ENCODE measurements at places on chromosomes 1 and 21.

GRCh38 chr1:2290171-2290578 lies 62.1 kb downstream of the SKI start:
- DNase-seq: no peak

DNA sequence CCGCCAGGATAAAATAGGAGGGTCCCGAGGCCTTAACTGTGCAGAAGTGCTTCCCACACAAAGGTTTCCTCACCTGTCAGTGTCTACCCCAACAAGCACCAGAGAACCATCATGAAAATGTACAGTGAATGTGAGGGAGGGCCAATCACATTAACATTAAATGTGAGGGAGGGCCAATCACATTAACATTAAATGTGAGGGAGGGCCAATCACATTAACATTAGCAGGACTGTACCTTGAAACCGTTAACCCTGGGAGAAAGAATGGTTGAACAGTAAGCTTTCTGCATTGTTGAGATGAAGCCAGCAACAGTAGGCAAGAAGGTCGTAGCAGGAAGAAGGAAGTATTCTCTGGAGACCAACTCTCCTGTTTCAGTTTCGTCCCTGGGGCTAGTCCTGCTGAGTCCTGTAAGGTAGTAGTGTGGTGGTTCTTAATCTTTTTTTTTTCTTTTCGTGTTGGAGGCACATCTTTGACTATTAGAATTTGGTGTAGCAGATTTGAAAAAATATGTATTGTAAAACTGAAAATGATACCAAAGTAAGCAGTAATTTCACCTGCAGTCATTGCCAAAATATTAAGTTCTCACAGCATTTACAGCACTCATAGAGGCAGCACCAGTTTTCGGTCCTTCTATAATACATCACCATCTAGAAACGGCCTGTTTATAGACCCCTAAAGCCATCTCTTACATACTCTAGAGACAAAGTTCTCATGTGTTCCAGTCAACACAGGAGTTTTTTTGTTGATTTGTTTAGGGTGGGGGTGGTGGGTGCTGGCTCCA lies 98.6 kb upstream of the PPP2R5A start:
- DNase-seq: no peak

DNA sequence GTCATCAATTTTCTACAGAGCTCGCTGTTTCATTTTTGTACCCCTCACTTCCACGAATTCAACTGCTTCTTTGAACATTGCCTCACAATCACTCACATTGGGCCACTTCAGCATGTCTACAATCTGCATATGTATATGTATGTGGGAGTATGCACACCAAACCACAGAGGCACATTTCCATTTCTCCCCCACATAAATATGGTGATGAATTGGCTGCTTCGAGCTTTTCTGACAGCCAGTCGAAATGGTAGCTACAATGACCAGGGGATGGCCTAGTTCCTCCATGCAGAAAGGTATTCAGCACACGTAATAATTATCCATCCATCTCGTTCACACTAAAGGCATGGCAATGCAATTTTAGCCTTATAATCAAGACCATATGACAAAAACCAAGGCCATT lies 229.6 kb upstream of the ESRRG start:
- no peak for DNase-seq

- DNase-seq: no peak
Measured at GRCh38 chr1:33005838-33006421, 30.8 kb downstream of the AK2 start.

GRCh38 chr1:55441489-55441888 lies 226.3 kb upstream of the USP24 start:
- no peak for DNase-seq

DNA sequence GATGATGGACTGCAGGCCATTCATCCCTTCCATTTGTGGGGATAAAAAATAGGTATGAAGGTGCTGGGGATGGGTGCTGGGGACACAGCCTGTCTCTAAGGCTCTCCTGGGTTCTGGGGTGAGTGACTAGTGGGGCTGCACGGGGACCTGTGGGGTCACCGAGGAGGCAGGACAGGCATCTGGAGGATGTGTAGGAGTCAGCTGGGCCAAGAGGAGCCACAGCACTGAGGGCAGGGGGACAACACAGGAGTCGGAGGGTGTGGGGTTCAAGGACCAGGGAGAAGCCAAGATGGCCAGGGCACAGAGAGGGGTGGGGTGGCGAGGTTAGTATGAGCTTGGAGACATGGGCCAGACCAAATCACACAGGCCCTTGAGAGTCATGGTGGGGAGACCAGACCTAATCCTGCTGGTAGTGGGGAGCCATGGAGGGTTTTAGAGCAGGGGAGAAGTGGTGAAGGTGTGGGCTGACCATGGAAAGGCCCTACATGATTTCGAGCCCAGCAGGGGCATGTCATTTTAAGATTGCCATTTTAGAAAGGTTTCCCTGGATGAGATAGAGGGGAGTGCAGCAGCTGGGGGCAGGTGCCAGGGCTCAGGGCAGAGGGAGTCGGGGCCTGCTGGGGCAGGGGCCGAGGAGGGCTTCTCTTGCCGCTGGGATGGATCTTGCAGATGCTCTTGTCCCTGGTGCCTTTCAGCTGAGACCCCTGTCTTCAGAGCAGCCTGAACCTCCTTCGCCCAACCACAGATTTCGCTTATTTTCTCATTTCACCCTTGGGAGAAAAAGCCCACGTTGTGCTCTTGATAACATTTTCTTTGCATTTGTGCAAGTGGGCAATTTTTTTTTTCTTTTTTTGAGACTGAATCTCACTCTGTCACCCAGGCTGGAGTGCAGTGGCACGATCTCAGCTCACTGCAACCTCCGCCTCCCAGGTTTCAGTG lies 22.7 kb downstream of the SERINC2 start:
- no peak for DNase-seq

DNA sequence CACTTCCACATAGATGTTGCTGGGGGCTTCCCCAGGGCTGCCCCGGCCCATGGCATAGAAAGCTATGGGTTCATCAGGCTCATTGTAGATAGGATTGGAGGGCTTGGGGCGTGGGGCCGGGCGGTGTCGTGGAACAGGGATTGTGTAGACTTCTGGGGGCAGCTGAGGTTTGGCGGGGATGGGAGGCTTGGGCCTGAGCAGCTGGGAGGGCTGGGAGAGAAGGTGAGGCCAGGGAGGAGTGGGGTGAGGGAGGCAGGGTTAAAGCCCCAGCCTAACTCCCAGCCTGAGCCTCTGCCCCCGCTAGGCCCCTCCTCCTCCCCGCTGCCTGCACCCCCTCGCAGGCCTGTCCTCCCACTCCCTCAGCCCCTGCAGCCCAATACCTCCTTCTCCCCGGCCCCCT lies 7.4 kb downstream of the SH2D2A start:
- no peak for DNase-seq

DNA sequence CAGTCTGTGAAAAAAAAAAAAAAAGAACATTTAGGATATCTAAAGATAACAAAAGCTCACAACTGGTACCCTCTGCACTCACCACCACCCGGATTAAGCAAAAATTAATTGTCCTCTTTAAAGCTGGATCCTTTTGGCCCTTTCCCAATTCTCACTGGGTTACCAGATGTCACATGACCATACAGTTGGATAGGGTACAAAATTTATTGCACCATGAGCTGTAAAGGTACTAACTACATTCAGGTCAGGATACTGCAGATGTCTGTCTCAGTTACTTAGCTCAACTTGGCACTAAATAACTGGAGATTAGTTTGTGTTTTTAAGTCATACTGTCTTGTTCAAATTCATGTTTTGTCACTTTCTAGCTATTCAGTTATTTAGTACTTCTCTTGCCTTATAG lies 96.3 kb downstream of the GPATCH2 start:
- no peak for DNase-seq

GRCh38 chr21:29638138-29638537 lies 301.7 kb downstream of the GRIK1 start:
- no peak for DNase-seq

DNA sequence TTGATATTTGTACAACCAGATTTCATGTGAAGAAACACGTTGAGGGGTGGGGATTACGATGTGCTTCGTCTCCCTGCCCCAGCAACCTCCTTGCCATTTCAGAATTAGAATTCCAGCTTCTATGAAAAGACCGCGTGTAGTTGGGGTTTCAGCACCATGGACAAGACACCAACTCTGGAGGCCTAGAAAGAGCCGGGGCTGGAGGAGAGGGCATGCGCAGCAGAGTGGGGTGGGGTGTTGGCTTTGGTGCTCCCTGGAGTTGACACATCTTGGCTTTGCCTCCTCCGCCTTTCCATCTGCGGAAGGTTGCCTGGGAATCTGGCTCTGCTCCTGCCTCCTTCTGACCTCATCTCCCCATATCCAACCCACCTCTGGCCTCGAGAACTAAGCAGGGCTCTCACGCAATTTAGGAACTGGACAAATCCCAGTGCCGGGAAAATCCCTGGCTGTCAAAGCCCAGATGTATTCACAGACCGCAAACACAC lies 11.8 kb downstream of the HTR6 start:
- no peak for DNase-seq

GRCh38 chr21:33418691-33419090 lies 15.5 kb downstream of the IFNGR2 start:
- no peak for DNase-seq

- no peak for DNase-seq
Measured at GRCh38 chr1:171140401-171140800, 44.7 kb upstream of the FMO2 start.

- no peak for DNase-seq
Measured at GRCh38 chr1:110393691-110394492, 3.1 kb upstream of the SLC16A4 start.

DNA sequence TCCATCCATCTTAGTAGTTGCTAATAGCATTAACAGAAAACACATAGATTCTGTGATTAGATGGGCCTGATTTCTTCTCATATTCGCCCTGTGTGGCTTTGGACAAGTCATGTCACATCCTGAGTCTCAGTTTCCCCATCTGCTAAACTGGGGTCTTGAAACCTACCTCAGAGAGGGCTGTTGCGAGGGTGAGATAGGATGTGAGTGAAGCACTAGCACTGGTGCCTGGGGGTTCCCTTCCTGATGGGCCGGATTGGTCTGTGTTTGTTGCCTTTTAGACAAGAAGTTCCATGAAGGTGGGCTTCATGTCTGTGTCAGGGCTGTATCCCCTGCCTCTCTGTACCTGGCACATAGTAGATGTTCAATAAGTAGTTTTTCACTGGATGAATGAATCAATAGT lies 3.5 kb upstream of the MAN1C1 start:
- no peak for DNase-seq

GRCh38 chr1:50378770-50379169 lies 44.5 kb downstream of the DMRTA2 start:
- DNase-seq: no peak

- DNase-seq: no peak
Measured at GRCh38 chr1:216186816-216187215, 236.4 kb downstream of the USH2A start.

All from stimulated activated CD8-positive, alpha-beta memory T cell treated with anti-CD3 and anti-CD28 coated beads, Interleukin-12 subunit alpha, Interleukin-12 subunit beta, amount 100 ng/mL, for 1 hour (primary cell).